Choroid plexus epithelial cell (primary cell): ENCODE measurements at places on chromosomes 6 and 20.

DNA sequence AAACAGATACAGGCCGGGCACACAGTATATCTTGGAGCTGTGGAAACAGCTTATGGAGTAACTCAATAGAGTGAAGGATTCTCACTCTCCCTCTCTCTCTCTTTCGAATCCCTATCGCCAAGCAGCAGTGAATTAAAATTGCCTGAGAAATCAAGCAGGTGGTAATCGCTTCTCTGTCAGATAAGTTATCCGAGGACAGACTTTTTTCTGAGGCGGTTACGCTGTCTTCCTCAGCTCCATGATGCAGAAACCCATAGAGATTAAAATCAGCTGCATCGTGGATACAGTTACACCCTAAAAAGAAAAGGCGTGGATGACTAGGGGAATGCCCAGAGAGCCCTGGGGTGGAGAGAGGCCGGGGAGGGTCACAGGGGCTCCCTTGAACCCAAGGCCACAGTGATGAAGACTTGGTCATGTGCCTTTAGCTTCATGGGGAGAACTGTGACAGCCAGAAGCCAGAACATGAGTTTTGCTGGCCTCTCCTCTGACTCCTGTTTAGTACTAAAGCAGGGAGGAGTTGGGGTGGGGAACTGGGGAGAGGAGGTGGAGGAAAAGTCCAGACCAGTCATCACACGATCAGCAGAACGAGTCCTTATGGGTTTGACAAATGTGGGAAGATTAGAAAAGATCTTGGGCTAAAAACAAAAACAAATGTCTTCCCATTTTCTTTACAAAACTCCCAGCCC lies 138.8 kb upstream of the JARID2 start:
- no peak for DNase-seq

DNA sequence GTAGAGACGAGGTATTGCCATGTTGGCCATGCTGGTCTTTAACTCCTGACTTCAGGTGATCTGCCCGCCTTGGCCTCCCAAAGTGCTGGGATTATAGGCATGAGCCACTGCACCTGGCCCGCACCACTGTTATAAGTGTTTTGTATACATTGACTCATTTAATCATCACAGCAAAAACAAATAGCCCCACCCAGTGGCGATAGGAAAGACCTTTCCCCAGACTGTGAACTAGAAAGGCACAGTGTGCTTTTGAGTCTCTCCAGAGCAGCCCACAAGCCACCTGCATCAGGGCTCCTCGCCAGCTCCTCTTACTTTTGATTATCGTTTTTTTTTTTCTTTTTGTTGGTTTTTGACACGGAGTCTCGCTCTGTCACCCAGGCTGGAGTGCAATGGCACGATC lies 27.9 kb upstream of the ZFP64 start:
- DNase-seq, result peak; percentile 13

GRCh38 chr20:64106981-64107735 lies at the start of gene NPBWR2:
Gene NPBWR2, minus strand, starts transcription at chr20:64107565. Its CDS starts 734 bp downstream, at chr20:64106831.
- no peak for DNase-seq

DNA sequence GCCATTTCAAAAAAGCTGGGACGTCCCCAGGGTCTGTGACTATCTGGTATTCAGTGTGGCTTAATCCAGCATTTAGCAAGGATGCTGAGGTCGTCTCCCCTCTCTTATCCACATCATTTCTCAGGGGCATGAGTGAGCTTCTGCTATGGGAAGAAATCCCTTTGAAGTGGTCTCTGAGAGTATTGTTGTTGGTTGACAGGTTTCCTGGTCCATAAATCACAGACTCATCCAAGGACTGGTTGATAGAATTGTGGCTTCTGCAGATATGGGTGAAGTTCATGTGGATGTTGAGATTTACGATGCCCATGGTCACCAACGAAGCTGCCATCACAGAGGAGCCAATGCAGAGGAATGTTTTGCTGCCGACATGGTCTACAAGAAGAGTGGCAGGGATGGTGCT lies 24.0 kb downstream of the SLC2A12 start:
- DNase-seq, result no peak

DNA sequence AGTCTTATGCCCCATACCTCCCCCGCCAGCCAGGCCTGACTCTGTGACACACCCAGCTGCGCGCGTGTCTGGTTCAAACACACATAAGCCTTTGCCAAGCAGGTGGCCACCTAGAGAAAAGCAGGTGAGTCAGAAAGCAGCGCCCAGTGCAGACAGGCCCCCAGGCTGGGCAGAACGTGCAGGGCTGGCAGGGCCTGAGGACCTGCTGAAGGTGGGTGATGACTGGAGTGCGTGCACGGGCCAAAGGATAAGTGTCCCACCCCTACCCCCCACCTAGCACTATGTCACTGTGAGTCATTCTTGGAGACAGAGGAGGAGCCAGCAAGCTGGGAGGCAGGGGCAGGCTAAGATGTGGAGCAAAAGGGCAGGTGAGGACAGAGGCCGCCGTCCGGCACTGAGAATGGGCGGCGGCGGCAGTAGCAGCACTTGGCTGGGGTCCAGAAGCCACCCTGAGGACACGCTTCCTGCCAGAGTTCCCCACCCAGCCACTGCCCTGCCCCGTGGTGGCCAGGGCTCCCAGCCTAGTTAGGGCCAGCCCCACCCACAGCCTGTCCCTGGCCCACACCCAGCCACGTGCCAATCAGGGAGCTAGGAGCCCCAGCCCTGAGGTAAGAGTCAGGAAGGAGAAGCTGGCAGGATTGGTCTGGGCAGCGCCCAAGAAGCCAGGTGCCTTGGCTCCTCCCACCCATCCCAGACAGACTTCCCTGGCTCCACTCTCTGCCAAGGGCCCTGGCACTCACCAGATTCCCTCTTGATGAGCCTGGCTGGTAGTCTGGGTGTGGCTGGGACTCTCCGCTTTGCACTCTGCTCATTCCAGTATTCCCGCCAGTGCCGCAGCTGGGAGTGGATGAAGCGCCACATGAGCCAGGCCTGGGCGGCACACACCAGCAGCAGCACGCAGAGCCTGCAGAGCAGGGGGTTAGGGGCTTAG lies 72.7 kb downstream of the TRAM2 start:
- DNase-seq, result peak; percentile 73

GRCh38 chr20:1121429-1121828 lies 3.0 kb downstream of the PSMF1 start:
- DNase-seq, result no peak

DNA sequence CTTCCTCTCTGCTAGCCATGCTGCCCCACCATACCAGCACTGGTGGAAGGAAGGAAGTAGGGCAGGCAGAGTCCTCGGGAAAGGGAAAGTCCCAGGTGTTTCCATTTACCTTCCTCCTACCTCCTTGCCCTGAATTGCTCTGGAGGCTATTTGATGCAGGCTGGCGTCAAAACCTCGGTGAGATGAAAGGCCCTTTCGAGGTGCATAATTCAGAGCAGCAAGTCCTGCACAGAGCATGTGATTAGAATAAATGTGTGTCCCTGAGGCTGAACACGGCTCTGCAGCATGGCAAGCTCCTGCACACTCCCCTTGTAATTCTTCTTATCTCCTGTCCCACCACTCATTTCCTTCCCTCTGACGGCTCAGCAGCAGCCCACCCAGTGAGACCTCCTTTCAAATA lies 98.7 kb upstream of the LRFN2 start:
- DNase-seq, result no peak

GRCh38 chr6:90298459-90299053 lies 1.9 kb upstream of the BACH2 start:
- DNase-seq, result no peak

GRCh38 chr20:47800623-47801022 lies 15.3 kb upstream of the SULF2 start:
- no peak for DNase-seq

DNA sequence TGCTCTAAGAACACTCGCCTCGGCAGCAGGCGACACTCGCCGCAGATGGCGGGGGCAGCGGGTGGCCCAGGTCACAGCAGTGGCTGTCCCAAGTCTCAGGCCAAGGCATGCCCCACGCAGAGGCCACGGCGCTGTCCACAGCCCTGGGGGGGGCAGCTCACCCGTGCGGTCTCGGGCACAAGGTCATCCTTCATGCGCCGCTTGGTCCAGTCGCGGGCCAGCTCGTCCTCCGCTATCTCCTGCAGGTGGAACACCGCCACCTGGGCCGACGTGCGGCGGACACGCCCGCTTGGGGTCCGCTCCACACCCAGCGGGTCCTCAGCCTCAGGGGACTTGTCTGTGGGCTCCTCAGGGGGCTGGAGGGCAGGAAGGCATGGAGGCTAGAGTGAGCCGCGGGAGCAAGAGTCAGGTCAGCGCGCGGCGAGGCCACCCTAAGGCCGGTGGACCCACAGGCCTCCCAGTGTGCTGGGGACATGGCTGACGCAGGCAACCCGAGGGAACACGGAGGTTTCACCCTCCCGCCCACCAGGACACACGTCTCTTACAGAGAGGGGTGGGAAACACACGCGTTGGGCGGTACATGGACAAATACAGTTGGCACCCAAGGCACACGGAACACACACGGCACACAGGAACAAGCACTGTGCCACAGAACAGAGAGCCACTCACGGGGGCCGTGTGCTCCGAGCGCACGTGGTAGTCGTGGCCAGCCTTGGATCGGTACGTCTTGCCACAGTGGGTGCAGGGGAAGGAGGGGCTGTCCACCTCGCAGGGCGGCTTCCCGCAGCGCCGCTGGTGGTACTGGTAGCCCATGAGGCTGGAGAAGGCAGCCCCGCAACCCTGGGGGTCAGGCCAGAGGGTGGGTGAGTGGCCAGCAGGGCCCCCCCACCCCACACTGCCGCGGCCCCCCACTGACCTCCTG lies 6.5 kb upstream of the UCKL1 start:
- DNase-seq, result no peak

GRCh38 chr20:20552076-20552475 lies 160.4 kb downstream of the RALGAPA2 start:
- DNase-seq, result no peak

DNA sequence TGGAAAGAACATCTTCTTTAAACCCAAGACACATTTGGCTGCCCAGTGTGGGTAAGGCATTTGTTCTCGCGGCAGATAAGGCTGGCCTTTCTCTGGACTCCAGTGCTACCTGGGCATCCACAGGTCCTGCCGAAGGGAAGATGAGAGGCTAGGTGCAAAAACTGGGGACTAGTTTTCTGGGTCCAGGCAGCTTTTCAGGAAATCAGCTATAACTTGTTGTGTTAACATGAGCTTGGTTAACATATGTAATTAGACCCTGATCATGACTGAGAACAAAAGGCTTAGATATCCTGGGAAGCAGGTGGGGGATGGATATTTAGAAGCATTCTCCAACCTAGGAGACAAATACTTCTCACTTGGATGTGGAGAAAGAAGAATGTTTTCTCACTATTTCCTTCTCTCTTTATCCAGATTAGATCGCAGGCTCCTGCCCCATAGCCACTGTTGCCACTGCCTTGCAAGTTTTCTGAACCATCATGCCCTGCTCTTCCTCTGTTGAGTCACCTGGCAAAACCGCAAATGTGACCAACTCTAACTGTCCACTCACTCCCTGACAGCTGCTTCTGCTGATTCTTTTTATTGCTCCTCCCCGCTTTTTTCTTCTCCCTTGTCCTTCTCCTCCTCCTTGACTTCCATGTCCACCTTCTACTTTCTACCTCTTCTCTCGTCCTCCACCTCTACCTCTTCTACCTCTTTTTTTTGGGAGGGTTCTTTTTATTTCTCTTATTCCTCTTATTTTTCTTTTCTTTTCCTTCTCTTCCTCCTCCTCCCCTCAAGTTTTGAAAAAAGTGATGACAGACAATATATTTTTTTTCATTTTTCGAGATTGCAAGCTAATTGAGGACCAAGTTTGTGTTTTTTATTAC lies 258.1 kb downstream of the UTRN start:
- no peak for DNase-seq

DNA sequence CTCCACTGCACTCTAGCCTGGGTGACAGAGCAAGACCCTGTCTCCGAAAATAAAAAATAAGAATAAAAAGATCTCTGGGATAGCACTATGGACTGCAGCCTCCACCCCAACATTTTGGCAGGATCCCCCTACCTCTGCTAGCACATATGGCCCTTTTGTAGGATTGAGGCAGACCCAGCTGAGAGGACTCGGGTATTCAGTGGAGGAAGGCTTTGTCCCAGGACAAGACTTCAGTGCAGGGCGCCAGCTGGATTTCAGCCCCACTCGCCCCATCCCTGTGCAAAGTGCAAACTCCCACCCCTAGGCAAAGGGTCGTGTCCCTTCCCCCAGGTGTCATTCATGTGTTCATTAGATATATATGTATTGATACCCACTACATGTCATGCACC lies 84.6 kb upstream of the SLC22A16 start:
- DNase-seq, result no peak

- DNase-seq, result peak; percentile 38
These were observed 128.0 kb upstream of the TNFAIP3 start for GRCh38 chr6:137738931-137739504.

DNA sequence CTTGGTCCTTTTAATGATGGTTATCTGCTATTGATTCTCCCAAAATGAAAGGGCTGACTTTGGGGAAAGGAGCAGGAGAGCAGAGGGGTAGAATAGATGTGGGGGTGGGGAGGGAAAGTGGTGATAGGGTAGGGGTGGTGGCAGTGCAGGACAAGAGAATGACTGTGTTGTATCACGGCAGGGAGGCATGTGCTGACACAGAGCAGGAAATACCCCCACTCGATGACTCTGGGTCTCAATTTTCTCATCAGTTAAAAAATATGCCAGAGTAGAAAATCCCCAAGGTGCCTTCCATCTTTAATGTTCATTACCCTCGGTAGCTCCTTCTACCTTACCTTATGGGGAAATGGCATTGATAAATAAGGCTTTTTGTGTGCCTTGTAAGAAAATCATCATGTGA lies 79.0 kb upstream of the ATXN1 start:
- DNase-seq, result no peak

DNA sequence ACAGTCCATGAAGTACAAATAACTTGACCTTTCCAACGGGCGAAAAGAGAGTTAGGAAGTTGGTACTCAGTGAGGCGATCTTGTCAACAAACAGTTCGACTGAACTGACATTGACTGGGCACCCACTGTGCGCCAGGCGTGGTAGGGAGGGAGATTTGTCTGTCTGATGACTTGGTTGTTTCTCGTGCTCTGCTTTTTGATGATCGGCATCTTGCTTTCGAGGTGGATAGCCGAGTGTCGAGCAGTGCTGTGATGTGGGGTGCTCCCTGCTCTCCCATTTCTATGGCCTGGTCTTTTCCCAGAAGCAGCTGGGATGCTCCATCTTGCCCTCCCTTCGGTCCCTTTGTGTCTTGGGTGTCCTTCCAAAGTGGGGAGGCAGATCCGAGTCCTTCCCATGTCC lies 30.4 kb downstream of the RPP40 start:
- DNase-seq, result no peak

GRCh38 chr6:25220857-25221256 lies 58.3 kb upstream of the CARMIL1 start:
- no peak for DNase-seq

- no peak for DNase-seq
These were observed 112.8 kb downstream of the ZMYND8 start for GRCh38 chr20:47243532-47244305.
